ENCODE measurements at places on chromosomes 2 and 18.
A peak's percentile ranks its signal among the peaks of the same experiment; 100 is the strongest.

- DNase-seq = no peak
Observed at GRCh38 chr2:119240311-119241204, 16.9 kb downstream of the STEAP3 start.

DNA sequence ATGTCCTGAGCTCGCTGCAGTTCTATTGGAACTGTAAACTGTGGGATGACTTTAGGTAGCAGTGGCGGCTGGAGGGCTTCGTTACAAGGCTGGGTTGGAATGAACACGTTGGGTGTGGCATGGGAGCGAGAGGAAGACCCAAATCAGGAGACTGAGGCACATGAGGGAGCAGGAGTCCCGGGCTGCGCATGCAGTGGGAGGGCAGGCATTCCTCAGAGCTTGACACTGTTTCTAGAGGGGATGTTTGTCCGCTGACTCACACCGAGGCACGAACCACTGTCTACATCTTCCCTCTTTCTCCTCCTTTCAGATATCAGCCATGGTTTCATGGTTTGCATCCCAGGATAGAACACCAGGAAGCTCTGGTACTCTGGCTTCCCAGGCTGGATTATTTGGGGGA is 40.6 kb upstream of the LAMA1 start:
- no peak for DNase-seq

DNA sequence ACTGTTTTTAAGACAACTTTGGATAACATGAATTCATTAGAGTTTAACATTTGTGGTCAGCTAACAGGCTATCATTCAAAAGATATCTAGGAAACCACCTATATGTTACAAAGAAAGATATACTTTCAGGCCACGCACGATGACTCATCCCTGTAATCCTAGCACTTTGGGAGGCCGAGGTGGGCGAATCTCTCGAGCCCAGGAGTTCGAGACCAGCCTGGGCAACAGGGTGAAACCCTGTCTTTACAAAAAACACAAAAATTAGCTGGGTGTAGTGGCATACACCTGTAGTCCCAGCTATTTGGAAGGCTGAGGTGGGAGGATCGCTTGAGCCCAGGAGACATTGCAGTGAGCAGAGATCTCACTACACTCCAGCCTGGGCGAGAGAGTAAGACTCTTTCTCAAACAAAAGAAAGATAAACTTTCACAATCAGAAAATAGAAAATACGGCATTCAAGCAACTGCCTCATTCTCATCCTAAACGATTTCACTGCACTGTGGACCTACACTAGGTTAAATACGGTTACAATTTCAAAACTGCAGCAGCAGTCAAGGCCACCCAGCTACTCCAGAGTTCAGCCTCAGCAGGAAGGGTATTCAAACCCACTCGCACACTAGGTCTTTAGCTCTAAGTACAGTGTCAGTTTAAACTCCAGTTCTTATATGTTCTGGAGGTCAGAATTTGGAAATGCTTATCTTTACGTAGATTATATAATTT is 250.0 kb upstream of the SLC39A10 start:
- no peak for DNase-seq

GRCh38 chr2:225270861-225271260 is 128.6 kb upstream of the NYAP2 start:
- DNase-seq = peak; percentile 29

- DNase-seq = no peak
Observed at GRCh38 chr18:57727952-57728807, 74.9 kb downstream of the ATP8B1 start.

DNA sequence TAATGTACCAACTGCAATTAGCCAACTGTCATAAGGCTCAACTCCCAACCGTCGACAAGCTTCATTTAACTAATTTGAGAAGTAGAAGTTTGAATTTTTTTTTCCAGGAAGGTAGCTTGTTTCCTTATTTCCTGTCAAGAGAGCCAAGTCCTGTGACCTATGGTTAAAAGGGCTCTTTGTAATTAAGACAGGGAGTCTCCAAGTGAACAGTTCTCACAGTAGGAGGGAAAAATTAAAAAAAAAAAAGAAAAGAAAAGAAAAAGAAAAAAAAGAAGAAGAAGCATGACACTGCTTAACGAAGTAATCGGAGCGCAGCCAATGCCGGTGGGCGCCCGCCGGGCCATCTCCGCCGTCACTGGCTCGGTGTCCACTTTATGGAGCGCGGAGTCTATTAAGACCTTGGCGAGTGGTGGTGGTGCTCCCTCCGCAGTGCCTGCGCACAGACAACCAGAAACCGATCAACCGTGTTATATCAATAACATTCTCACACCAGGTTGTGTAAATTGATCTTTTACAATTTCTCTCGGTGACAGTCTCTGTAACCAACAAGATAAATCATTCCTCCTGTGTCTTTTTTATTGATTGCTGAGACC is 197.2 kb upstream of the POU3F3 start:
- no peak for DNase-seq

GRCh38 chr18:43542016-43542415 is 264.7 kb upstream of the SYT4 start:
- DNase-seq = no peak

DNA sequence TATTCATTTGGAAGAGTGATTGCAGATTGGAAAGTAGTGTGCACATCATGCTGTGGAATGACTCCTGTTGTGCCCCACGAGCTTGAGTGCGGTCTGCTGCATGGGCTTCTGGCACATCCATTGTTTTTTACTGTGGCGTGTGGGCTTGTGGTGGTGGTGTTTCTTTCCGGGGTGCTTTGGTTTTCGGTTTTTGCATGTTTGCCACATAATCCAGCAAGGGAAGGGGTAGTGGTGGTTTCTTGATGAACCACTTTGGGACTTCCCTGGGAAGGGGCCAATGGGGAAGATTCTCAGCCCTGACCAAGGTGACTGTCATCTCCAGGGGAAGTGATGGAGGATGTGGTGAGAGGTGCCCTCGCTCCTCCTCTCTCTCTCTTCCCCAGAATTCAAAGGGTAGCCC is 57.0 kb downstream of the COA5 start:
- peak; percentile 32 for DNase-seq

DNA sequence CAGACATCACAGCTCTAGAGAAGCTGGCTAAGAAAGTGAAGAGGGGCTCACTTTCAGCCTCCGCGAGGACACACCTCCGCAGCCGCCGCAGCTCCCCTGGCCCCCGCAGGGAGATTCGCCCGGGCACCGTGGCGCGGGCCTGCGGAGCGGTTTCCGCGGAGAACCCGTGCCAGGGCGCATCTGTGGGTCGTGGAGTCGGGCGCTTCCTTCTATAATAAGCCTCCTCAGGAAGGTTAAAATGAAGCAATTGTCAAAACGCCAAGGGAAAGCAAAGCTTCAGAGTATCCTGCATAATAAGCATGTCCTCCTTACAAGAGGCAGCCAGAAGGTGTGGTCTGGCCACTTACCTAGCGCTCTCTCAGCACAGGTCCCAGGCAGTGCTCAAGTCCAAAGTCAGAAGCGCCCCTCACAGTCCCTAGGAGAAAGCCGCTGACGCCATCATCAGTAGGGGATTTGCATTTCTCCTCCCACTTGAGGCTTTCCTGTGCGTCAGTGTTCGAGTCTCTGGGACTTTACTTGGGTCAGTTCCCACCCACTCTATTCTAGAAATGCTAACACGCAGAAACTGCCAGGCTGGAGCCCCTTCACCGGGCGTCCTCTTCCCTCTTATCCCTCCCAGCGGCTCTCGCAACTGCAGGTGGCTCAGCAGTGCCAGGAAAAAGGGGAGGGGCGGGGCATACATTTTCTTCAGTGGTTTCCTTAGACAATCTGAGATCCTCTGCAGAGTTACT is at the start of gene STAT4:
Gene STAT4, minus strand, starts transcription at position 395 of the 731 bp plus-strand sequence. CDS start 2,791 bp downstream, outside the sequence.
- peak; percentile 92 for DNase-seq

- no peak for DNase-seq
Observed at GRCh38 chr2:118609138-118609537, 238.3 kb downstream of the EN1 start.

DNA sequence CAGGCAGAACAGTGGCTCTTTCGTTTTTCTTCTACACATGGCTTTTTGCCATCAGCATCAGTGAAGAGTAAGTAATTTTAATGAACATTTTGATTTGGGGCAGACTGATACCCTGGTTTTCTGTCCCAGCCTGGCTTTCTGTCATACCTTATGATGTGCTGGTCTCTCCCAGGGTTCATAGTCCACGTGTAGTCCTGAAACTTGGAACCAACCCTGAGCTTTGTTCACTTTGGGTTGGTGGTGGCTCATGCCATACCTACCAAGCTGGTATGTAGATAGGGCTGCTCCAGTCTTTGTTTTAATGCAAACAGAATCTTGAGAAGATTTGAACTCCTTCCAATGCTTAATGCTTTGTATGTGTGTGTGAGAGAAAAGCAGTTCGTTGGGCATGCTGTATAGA is 4.9 kb downstream of the COPS7B start:
- DNase-seq = no peak

GRCh38 chr2:100136310-100136709 is 6.1 kb downstream of the AFF3 start:
- DNase-seq = no peak

- DNase-seq = no peak
Observed at GRCh38 chr2:40540026-40540425, 88.1 kb upstream of the SLC8A1 start.

- peak; percentile 36 for DNase-seq
Observed at GRCh38 chr18:46042571-46043123, 29.4 kb downstream of the PSTPIP2 start.

DNA sequence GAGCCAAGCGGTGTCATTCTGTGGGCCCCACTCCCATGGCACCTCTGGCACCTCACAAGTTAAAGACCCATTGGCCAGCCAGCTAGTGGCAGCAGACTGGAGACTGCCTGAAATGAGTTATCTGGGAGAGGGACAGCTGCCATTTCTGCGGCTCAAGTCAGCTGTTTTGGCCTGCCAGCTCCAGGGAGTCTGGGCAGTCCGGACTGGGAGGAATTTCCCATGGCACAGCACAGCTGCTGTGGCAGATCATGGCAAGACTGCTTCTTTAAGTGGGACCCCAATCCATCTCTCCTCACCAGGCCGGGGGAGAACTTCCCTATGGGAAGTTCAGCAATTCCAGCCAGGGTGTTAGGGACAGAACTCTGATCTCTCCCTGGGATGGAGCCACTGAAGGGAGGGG is 2187.6 kb upstream of the CELF4 start:
- no peak for DNase-seq

DNA sequence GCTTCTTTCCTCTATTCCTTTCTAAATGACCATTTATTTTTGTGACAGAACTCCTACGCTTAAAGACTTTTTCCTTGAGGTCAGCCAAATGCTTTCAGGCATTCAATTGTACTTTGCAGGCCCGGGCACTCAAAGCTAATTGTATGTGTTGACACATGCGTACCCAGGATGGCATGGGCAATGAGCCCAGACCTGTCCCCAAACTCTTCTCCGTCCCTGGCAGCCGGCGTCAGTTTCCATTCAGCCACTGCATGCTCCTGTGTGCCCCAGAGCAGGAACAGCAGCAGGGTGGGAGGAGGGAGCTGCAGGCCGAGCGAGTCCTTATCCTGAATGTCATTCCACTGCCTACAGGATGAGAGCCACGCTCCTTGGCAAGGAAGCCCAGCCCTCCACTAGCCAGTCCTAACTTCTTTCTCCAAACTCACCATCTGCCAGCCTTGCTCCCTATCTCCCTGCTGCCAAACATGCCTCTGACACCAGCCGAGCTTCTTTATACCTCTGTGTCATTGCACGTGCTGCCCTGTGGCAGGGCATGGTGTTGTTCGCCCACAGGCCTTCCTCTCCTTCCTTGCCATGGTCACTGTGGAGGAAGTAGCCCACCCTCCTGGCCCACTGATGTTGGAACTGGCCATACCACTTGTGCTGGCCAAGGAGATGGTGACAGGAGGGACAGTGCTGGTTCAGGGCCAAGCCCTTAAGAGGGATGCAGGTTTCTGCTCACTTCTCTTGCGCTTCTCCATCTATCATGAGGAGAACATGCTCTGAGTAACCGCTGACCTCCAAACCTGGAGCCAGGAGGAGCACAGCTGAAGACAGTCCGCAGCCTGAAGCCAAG is 116.9 kb upstream of the FHL2 start:
- DNase-seq = no peak

DNA sequence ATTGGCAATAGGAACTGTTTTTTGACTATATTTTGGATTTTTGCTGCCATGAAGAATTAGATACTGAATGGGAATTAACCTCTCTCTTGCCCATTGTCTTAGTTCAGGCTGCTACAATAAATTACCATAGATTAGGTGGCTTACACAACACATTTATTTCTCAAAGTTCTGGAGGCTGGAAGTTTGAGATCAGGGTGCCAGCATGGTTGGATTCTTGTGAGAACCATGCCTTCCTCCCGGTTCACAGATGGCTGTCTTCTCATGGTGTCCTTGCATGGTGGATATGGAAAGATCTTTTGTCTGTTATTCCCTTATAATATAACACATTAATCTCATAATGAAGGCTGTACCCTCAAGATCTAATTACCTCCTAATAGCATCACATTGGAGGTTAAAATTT is 836.4 kb downstream of the SLC4A3 start:
- no peak for DNase-seq

DNA sequence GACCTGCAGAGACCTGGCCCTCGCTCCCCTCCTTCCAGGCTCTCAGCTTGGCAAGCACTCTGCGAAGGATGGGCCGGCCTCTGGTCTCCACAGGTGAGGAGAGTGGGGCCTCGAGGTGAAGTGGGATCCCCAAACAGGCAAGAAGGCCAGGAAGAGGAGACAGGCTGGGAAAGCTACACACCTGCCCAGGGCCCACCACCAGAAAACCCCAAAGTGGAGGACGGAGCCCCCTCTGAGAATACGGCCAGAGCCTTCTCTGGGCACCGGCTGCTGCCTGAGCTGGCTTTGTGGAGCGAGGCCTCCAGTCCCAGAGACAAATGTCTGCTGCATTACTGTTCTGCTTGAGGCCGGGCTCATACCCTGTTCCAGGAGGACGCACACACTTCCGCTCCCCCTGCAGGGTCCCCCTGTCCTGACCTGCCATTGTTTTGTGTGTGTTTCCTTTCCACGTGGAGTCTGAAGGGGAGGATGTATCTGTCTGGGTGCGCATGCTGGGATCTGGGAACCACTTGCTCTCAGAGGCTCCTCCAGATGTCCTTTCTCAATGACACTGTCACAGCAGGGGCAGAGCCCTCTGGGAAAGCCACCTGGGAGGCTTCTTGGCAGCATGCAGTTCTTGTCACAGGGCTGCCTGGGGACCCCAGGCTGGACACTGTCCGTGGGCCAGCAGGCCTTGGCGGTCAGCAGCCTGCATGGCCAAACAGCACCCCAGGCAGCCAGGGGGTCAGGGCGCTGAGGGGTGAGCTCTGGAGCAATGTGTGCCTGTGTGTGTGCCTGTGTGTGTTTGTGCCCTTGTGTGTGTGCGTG is 20.8 kb downstream of the KCNF1 start:
- DNase-seq = no peak

- DNase-seq = no peak
Observed at GRCh38 chr2:135843671-135844070, 6.7 kb upstream of the LCT start.

DNA sequence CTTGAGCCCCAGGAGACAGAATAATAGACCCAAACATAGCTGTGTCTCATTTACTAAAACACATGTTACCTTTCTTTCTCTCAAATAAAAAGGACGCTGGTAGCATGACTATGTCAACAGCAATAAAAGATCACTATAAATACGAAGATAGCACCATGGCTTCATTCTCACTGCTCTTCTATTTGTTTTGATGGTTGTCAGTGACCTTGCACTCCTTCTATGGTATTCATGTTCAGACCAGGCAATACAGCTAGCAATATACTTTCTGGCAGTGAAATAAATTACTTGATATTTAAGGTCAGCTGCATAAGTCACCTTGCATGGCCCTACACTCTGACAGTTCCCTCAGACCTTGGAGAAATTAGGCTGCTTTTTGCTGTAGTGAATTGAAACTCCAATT is 263.2 kb upstream of the CDH7 start:
- DNase-seq = no peak

- no peak for DNase-seq
Observed at GRCh38 chr2:176584333-176584732, 315.1 kb downstream of the MTX2 start.

GRCh38 chr18:66046032-66046602 is 295.3 kb downstream of the CDH7 start:
- DNase-seq = no peak

GRCh38 chr18:79681484-79682387 is 2.1 kb downstream of the CTDP1 start:
- peak; percentile 70 for DNase-seq
